Aorta (tissue), 5 donors: ENCODE measurements at places on chromosomes 13 and 19. TPM values are rescaled to one million over a fixed set of nuclear protein-coding genes. Genes with fewer than 3 reads are reported as not detected.

- DNase-seq = no peak
- H3K36me3 ChIP-seq = no peaks in the 10 kb centered on the region
- peaks cover 3% of the 10 kb centered on the region for H3K4me1 ChIP-seq
- H3K27me3 ChIP-seq = no peaks in the 10 kb centered on the region
Observed at GRCh38 chr19:2631213-2631821, 71.2 kb downstream of the GNG7 start.

The SLC44A2 gene
- 30.9 TPM for polyA plus RNA-seq

DNA sequence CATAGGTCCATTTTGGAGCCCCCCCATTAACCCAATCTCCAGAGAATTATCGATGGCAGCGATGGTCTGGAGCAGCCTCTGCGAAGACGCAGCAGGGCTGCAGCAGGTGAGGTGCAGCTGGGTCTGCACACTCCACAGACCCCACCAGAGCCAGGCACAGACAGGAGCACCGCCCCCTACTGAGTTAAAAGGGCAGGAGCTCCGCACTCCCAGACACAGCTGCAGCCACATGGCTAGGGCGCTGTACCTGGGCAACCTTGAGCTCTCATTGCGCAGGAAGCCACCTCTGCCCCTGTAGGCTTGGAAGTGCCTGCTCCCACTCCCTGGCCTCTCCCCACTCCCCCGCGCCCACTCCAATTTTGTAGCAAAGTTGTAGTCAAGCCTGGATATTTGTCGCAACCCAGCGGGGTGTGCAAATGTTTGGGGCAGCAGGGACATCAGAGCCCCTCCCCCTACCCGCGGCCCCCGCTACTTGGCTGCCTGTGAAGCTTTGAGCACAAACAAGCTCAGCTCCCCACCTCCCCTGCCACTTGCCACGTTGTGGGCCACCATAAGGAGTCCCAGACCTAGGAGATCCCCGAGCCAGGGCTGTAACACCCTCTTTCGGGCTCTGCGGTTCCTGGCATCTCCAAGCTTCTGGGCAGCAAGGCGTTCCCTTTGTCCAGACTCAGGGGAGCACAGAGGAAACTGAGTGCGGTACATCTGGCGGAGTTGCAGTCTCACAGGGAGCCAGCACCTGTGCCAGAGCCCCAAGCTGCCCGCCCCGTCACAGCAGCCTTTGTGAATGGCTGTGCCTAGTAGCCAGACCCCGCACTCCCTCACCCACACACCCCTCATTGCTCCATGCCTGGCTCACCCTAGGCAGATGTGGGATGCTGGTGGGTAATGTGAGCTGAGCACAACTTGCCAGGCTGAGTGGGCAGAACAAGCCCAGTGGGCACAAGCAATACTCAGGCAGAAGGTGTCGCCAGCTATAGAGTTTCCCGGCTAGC is 949.7 kb upstream of the SLITRK1 start:
- no peaks in the 10 kb centered on the region for H3K27me3 ChIP-seq
- no peak overlapping the region for H3K27ac ChIP-seq
- H3K4me3 ChIP-seq = no peak overlapping the region
- H3K4me1 ChIP-seq = no peaks in the 10 kb centered on the region
- H3K36me3 ChIP-seq = no peaks in the 10 kb centered on the region

The ERCC1 gene
- polyA plus RNA-seq = 44.5 TPM

- no peak for DNase-seq
- no peaks in the 10 kb centered on the region for H3K27me3 ChIP-seq
- H3K4me1 ChIP-seq = no peaks in the 10 kb centered on the region
- no peaks in the 10 kb centered on the region for H3K36me3 ChIP-seq
- H3K27ac ChIP-seq = no peak overlapping the region
- no peak overlapping the region for H3K4me3 ChIP-seq
Observed at GRCh38 chr19:29275266-29275665, 62.3 kb upstream of the UQCRFS1 start.

GRCh38 chr19:38899447-38900201 is at the start of the genes NFKBIB and SIRT2:
Gene NFKBIB (plus strand): TSS chr19:38899969. CDS start chr19:38900033, 64 bp downstream.
Gene SIRT2 (minus strand): TSS chr19:38899618. CDS start chr19:38899521, 97 bp downstream.
- H3K27me3 ChIP-seq = no peaks in the 10 kb centered on the region
- peak; percentile 99 for DNase-seq
- peak within 1 kb of the TSS; percentile 24 for H3K27ac ChIP-seq
- H3K4me3 ChIP-seq = peak within 1 kb of the TSS; percentile 56
- no peaks in the 10 kb centered on the region for H3K36me3 ChIP-seq

The KIR3DL1 gene
- not detected for polyA plus RNA-seq

The ALDH16A1 gene
- polyA plus RNA-seq = 62.4 TPM

GRCh38 chr13:77184455-77184854 is 142.4 kb downstream of the MYCBP2 start:
- DNase-seq = no peak
- no peaks in the 10 kb centered on the region for H3K4me1 ChIP-seq
- peaks cover 5% of the 10 kb centered on the region for H3K36me3 ChIP-seq
- no peaks in the 10 kb centered on the region for H3K27me3 ChIP-seq
- no peak overlapping the region for H3K4me3 ChIP-seq
- no peak overlapping the region for H3K27ac ChIP-seq

DNA sequence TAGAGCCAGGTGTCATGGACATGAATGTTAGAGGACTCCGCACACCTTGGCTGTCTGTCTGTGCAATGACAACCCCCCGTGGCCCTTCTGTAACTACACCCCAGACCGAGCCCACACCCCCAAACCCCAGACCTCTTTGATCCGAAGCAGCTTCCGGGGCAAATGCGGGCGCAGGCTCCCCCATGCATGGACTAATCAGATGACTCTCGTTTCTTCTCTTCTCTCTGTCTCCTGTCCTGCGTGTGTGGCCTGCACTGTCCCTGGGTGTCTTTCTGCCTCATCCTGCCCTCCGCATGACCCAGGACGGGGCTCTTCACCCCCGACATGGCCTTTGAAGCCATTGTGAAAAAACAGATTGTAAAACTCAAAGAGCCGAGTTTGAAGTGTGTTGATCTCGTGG is 38.9 kb downstream of the TMED1 start:
- H3K36me3 ChIP-seq = peaks cover 4% of the 10 kb centered on the region
- H3K4me1 ChIP-seq = no peaks in the 10 kb centered on the region
- no peak for DNase-seq
- no peaks in the 10 kb centered on the region for H3K27me3 ChIP-seq
- no peak overlapping the region for H3K27ac ChIP-seq

DNA sequence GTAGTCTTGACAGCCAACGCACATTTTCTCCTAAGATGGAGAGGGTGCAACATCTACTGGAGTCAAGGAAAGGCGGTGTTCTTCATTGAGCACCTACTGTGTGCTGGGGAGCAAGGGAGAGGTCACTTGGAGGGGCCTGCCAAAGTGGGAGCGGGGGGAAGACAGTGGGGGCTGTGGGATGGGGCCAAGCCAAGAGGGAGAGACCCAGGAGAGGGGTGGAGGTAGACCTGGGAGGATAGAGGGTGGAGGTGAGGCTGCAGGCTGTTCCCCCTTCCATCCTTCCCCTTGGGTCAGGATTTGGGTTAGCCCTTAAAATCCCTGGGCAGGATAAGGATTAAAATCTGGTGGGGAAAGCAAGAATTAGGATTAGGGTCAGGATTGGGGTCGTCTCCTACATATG is 1.7 kb upstream of the PLPP2 start:
- DNase-seq = no peak
- no peak overlapping the region for H3K4me3 ChIP-seq
- H3K36me3 ChIP-seq = no peaks in the 10 kb centered on the region
- no peak overlapping the region for H3K27ac ChIP-seq

DNA sequence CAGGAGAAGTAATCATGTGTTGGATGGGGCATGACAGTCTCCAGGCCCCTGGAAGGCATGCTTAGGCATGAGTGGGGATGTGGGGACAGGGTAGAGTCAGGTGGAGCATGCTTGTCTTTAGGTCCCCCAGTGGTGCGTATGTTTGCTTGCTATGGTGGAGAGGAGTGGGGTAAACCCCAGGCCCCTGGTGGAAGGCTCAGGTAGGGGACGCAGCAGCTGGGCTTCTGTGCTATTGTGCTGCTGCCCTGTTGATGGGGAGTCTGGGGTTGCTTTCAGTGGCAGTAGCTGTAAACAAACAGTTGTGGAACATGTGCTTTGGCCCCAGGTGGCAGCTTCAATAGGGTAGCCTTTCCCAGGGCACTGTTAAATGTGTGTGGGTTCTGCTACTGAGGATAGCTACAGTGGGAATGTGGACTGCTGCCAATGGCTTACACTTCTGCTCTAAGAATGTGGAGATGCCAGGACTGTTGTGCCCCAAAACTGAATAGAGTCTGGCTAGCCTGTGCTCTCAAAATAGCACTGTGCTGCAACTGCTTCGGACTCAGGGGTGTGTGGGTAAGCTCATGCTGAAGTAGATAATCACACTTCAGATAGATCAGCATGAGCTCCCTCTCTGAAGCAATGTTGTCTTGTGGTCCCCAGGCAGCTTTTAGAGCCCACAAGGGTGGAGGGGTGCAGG is 1257.3 kb downstream of the DIAPH3 start:
- H3K36me3 ChIP-seq = no peaks in the 10 kb centered on the region
- no peaks in the 10 kb centered on the region for H3K4me1 ChIP-seq
- no peak overlapping the region for H3K4me3 ChIP-seq
- DNase-seq = no peak
- no peak overlapping the region for H3K27ac ChIP-seq
- H3K27me3 ChIP-seq = no peaks in the 10 kb centered on the region

GRCh38 chr13:66659286-66659685 is 570.9 kb downstream of the PCDH9 start:
- no peaks in the 10 kb centered on the region for H3K4me1 ChIP-seq
- H3K27ac ChIP-seq = no peak overlapping the region
- no peaks in the 10 kb centered on the region for H3K27me3 ChIP-seq
- DNase-seq = no peak
- H3K4me3 ChIP-seq = no peak overlapping the region

DNA sequence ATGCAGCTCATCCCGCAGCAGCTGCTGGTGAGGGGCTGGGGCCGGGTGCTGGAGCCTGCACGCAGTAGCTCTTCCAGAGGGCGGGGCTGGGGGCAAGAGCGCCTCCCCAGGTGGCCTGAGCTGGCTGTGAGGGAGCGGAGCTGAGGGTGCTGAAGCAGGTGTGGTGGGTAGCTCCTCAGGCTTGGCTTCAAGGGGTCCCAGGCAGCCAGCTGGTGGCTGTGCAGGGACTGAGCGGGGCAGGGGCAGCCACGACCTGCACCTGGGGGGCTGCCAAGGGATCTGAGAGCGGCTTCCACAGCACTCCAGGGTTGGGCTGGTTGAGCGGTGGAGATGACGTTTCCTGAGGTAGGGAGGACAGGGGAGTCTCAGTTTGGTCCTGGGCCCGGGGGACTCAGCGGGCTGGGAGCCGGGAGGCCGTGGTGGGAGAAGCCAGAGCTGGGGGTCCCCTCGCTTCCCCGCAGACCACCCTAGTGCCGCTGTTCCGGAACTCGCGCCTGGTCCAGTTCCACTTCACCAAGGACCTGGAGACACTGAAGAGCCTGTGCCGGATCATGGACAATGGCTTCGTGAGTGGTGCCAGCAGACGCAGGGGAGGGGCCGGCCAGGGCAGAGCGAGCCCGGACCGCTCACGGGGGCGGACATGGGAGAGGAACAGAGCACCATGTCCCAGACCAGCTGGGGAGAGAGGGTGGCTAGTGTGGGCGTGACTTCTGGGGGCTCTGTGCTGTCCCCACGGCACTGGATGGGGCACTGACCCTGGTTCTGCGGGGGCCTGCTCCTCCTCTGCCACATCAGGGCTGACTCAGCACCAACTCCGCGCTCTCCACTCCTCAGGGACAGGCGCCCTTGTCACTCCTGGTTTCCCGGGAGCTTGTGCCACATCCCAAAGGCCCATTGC is 7.4 kb downstream of the PTOV1 start:
- no peaks in the 10 kb centered on the region for H3K27me3 ChIP-seq
- no peak overlapping the region for H3K4me3 ChIP-seq
- H3K27ac ChIP-seq = no peak overlapping the region
- no peaks in the 10 kb centered on the region for H3K4me1 ChIP-seq

The GJB2 gene
- 0.28 TPM for polyA plus RNA-seq

DNA sequence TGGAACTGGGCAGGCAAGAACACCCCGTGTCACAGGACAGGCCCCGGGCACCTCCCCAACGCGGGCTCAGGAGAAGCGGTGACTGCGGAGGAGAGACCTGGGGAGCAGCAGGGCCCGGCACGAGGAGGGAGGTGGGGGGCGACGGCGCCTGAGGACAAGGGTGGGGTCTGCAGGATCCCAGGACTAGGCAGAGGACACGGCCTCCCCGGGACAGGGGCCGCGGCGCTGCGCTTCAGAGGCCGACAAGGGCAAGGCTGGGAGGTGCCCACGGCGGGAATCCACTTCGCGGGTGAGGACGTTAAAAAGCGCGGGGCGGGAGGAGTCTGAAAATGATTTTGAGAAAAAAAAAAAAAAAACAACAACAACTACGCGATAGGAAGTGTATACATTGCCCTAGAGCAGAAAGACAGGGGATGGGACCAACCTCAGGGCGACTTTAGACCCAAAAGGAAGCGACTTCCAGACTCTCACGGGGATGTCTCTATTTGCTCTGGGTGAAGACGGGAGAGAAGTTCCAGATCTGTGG is 44.9 kb downstream of the ZNF611 start:
- H3K4me1 ChIP-seq = no peaks in the 10 kb centered on the region
- H3K36me3 ChIP-seq = no peaks in the 10 kb centered on the region
- H3K27me3 ChIP-seq = no peaks in the 10 kb centered on the region
- peak; percentile 87 for DNase-seq
- peak overlapping the region; percentile 24 for H3K27ac ChIP-seq
- H3K4me3 ChIP-seq = peak overlapping the region; percentile 11

DNA sequence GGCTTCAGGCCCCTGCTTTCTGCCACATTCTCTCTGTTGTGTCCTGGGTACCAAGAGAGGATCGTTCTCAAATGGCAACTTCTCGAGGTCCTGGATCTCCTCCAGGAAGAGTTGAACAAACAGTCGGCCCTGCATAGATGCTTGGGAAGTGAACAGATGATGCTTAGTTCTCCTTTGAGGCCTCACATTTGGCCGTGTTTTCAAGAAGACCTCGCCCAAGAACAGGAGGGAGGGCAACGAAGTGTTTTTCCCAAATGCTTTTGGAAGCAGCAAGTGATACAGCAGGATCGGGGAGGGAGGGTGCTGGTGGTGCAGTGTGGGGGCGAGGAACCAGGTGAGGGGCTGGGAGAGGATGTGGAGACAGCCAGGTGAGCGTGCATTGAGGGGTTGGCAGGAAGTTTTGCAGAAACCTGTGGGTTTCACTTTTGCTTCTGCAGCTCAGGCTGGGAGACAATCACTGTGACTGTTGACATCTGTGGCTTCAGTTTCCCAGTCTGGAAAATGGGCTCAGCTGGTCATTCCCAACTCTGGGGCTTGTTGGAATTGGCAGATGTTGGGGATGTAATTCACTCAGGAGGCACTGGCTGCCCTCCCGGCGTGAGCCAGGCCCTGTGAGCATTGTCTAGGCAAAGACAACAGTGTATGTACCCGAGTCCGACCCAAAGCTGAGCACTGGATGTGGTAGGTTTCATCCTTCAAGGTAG is 21.6 kb downstream of the MAST3 start:
- H3K27ac ChIP-seq = no peak overlapping the region
- DNase-seq = no peak
- H3K36me3 ChIP-seq = no peaks in the 10 kb centered on the region
- no peaks in the 10 kb centered on the region for H3K27me3 ChIP-seq
- H3K4me1 ChIP-seq = no peaks in the 10 kb centered on the region
- no peak overlapping the region for H3K4me3 ChIP-seq

The CYP2F1 gene
- not detected for polyA plus RNA-seq
